ENCODE measurements at places on chromosomes 6 and 20.

DNA sequence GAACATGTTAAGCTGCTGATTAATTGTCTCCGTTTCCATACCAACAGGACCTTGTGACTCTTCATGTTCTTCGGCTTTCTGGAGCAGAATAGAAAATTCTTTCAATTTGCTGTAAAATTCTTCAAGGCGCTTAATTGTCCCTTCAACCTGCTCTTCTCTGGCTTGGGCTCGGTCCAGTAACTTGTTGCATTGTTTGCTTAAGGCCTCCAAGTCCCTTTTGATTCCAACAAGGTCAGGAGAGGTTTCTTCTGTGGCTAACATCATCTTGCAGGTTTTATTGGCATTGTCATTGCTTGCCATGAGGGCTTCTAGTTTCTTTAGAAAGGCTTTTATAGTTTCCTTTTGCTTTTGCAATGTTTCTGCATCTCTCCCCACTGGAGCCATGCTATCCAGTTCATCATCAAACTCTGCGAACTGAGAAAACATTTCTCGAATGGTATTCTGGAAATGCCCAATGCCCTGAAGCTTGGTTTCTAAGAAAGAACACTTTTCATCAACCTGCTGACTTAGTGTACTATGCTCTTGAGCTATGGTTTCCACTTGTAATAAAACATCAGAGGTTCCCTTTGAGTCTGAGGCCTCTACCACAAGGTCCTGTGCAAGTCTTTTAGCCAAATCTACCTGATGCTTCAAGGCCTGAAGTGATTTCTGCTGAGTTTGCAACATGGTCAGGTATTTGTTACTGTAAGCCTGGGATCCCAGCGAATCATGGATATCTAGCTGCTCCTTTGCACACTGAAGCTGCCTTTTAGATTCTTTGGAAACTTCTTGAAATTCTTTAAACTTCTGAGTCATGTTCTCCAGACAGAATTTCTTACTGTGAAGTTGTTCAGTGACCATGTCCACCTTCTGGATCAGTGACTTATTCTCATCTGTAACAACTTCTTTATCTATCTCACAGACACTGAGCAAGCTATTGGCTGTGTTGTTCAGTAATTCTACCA is 90.2 kb downstream of the DST start:
- no peak for DNase-seq

- no peak for DNase-seq
Measured at GRCh38 chr6:150692604-150693003, 92.9 kb downstream of the PLEKHG1 start.

GRCh38 chr6:141152951-141153350 is 979.8 kb upstream of the GJE1 start:
- no peak for DNase-seq

DNA sequence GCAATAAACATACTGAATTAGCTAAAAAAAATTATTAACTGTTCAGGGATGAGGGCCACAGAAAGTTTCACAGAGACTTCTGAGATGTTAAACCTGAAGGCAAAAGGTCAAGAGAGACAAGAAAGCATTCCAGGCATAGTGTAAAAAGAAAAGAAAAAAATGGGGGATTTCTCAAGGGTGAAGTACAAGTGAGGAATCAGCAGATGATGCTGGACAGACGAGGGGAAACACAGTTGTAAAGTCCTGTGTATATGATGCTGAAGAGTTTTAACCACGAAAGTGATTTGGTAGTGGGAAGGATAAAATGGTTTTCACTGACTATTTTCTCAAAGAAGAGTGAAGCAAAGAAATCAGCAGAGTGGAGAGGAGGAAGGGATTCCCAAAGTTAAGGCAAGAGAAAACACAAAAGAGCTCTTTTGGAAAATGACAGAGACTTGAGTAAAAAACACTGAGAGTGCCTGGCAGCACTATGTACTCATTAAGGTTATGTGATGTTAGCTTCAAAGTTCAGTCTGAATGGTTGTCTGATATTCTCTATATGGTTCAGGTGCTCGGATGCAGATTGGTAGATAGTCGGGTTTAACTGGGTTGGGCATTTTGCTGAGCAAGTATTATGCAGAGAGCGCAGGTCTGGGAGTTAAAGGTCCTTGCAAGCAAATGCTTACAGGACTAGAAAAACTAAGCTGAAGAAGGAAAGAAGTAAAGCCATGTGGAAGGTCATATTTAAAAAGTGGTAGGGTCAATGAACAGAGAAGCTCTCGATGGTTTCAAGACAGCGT is 16.4 kb downstream of the RAB23 start:
- no peak for DNase-seq

DNA sequence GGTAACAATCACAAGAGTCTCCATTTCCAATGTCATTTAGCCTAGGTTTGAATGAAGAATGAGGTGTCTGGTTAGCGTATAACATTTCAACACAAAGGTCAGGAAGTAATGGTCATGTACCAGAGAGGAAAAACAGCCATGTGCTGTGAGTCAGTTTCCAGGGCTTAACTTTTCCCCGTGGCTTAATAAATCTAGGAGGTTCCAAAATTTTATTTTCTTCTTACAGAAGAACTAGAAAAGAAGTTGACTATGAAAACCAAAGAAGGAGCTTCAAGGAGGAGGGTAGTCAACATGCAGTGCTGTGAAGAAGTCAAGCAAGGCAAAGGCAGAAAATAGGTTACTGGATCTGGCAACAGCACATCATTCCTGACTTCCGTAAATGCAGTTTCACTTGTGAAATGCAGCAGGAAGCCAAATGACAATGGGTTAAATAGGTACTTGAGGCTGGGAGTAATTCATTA is 8.4 kb upstream of the GABRR2 start:
- no peak for DNase-seq

GRCh38 chr20:22866812-22867341 is 168.2 kb upstream of the SSTR4 start:
- no peak for DNase-seq

DNA sequence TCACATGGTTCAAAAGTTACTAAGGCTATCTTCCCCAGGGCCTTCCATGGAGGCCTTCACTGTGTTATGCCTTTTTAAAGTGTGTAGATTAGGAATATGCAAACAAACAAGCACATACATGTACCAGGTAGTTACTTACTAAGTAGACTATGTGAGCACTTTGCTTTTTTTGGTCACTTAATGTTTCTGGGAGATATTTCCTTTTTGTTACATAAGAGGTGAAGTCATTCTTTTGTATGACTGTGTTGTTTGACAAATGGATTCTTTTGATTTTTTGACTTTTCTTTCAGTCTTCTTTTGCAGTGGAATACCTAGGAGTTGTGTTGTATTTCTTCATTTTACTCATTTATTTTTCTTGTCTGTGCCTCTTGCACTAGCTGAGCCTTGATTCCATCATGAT is 39.6 kb upstream of the BCAS1 start:
- no peak for DNase-seq

GRCh38 chr20:14986026-14986655 is 648.7 kb upstream of the FLRT3 start:
- DNase-seq = no peak

DNA sequence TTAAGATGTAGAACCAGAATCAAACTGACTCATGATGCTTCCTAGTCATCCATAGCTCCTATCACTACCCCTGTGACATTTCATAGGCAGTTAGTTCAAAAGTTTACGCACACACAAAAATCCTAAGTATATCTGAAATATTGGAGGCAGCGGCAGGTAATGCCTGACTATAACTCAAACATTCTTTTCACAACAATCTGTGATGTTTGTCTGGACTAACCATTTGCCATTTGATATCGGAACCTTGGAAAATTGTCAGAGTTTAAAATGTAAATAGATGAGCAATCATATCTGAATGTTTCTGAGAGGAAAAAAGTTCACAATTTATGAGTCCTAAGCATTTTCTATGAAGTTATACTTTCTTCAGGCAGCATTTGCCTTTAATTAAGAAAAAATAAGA is 1078.2 kb downstream of the EPHA7 start:
- DNase-seq = no peak

Data from naive B cell (primary cell).